G401 (cell line): ENCODE measurements at places on chromosomes 6 and 20. TPM values are rescaled to one million over a fixed set of nuclear protein-coding genes. Genes with fewer than 3 reads are reported as not detected.

The BEND3 gene
- 4.7 and 6.9 TPM in 2 replicates for total RNA-seq

The SRF gene
- total RNA-seq = 43.1 and 46.2 TPM in 2 replicates

GRCh38 chr6:148855744-148856143 lies 108.9 kb downstream of the UST start:
- no peak for DNase-seq

DNA sequence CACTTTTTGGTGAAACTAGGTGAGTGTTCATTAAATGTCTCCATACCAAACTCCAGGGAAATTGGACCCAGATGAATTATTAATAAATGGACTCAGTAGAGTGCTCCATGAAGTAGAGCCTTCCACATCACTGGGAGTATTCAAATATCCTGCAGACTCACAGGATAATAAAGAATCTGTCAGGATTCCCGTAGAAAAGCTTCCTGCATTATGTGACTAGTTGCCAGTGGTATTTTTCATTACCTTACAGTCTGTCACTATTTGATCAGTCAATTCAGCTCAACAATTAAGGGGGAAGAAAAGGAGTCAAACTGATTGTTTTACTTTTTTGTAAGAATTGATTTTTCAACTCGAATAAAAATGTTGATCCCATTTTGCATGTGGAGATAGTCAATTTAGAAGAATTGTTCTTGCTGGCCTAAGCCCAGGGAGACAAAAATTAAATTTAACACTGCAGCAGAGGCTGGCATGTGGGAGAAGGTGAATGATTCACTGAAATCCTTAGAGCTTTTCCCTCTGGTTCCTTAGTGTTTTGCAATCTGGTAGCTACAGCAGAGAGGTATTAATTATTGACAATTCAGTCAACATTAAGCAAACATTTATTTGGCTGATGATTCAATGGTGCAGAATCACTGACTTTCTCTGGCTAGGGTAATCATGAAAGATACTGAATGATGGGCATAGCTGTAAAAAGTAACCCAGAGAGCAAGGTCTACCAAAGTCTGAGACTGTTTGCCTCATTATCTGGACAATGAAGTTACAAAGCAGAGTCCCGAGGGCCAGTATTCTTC lies 442.4 kb downstream of the CD83 start:
- no peak for DNase-seq

DNA sequence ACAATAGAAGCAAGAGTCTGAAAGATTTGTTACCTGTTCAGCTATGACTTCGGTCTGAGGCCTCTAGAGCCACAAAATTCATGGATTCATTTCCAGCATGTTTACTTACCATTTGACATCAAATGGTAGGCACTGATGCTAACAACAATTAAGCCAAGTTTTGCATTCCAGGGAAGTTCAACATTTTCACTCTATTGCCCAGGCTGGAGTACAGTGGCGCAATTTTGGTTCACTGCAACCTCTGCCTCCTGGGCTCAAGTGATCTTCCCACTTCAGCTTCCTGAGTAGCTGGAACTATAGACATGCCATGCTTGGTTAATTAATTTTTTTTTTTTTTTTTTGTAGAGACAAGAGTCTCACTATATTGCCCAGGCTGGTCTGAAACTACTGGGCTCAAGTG lies 114.1 kb upstream of the SGK1 start:
- DNase-seq = no peak

DNA sequence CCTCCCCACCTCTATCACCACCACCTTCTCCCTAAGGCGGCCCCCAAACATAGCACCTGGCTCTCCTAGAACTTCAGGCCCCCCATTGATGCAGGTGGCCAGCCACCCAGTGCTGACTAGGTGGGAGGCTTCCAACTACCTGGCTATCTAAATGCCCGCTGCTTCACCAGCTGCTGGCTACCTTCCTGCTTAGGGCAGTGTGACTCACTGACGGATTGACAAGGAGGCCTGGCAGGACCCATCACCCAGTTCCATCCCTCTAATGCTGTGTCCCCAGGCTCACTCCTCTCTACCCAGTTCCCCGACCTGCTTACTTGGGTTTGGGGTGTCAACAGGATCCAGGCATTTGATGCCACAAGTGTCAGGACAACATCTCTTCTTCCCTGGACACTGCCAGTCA lies 1.1 kb downstream of the SLPI start:
- DNase-seq = no peak

GRCh38 chr20:63455568-63455859 lies 16.9 kb downstream of the KCNQ2 start:
- DNase-seq = no peak

DNA sequence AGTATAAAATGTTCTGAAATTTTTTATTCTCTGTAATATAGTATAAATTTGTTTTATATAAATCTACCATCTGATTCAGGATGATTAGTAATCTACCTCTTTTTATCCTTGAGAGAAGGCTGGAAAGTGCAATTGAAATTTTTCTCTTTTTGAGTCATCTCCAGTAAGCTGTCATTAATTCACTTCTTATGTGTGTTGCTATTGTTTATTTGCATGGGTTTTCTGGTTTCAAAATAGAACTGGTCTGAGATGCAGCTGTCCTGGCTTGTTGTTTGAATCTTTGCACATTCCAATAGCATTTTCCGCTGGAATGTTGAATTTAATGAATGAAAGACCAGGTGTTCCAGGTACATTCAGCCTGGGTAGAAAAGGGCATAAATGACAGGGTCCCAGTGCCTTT lies 24.3 kb upstream of the TAB2 start:
- DNase-seq = no peak
